ENCODE measurements at places on chromosomes 4 and X.

- no peak for DNase-seq
Measured at GRCh38 chr4:16140879-16141249, 57.0 kb upstream of the PROM1 start.

GRCh38 chr4:144507311-144508101 is 138.4 kb upstream of the HHIP start:
- no peak for DNase-seq

- no peak for DNase-seq
Measured at GRCh38 chrX:111568354-111568753, 56.9 kb downstream of the SERTM2 start.

DNA sequence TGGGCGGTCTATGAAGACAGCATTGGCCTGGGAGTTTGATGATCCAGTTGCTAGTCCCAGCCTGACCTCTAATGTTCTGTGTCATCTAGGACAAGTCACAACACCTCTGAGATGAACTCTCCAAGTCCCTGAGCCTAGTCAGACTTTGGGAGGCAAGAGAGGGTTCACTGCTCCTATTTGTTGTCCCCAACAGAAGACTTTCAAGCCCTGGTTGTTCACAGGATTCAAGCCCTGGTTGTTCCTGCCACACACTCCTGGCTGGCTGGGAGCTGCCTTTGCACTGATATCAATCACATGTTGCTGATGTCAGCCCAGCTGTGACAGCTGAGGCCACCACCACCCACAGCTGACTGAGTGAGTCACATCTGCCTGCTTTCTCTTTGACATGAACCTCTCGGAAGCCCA is 253.2 kb upstream of the RASGEF1B start:
- DNase-seq: no peak

DNA sequence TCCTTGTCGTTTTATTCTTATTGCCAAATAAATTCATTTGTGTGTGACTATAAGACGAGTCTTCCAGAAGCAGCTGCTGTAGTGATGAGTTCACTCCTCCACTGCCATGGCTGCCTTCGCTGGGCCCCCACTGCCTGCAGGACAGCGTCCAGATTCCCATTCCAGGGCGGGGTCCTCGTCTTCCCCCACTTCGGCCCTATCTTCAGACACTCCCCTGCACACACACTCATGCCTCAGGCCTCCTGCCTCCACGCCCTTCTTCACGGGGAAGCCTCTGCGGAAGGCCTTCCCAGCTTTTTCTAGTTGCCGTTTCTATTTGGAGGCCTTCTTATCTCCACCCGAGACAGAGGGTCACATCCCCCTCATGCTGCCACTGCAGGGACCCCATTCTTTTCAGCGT is 80.4 kb downstream of the SHROOM2 start:
- DNase-seq: no peak

DNA sequence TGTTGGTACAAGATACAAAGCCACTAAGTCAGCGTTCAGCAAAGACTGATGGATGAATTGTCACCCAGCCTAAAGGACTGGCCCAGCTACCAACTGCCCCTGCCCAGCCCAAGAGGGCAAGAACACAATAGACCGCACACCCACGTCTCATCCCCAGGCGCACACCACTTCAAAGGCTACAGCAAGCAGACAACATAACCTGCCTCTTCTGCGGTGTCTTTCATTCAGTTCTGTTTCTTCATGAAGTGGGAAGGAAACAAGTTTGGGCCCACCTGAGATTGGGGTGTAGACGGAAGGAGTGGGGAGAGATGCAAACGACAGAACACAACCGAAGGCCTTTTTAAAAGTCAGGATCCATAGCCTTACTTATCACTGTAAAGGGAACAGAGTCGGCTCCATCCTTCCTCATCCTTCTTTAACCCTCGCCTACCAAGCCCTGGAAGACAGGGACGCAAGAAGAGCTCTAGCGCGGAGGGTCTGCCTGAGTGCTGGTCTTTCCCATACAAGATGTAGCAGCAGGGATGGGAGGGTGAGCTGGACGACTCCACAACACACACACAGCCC is 691 bp downstream of the SCARB2 start:
- DNase-seq: no peak

DNA sequence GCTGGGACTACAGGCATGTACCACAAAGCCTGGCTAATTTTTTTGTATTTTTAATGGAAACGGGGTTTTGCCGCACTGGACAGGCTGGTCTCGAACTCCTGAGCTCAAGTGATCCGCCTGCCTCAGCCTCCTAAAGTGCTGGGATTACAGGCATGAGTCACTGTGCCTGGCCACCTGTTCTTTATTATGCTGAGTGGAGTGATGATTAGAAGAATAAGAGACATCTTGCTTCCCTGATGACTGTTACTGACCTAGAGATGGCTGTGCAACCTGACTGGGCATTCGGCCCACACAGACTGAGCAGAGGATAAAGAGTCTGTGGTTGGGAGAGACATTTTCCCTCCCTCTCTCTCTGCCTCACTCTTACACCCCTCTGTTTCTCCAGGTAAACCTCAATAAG is 56.7 kb downstream of the SPINK2 start:
- DNase-seq: no peak

- DNase-seq: no peak
Measured at GRCh38 chrX:130245441-130245840, 23.3 kb downstream of the ZNF280C start.

- no peak for DNase-seq
Measured at GRCh38 chr4:151882072-151882803, 121.4 kb upstream of the GATB start.

DNA sequence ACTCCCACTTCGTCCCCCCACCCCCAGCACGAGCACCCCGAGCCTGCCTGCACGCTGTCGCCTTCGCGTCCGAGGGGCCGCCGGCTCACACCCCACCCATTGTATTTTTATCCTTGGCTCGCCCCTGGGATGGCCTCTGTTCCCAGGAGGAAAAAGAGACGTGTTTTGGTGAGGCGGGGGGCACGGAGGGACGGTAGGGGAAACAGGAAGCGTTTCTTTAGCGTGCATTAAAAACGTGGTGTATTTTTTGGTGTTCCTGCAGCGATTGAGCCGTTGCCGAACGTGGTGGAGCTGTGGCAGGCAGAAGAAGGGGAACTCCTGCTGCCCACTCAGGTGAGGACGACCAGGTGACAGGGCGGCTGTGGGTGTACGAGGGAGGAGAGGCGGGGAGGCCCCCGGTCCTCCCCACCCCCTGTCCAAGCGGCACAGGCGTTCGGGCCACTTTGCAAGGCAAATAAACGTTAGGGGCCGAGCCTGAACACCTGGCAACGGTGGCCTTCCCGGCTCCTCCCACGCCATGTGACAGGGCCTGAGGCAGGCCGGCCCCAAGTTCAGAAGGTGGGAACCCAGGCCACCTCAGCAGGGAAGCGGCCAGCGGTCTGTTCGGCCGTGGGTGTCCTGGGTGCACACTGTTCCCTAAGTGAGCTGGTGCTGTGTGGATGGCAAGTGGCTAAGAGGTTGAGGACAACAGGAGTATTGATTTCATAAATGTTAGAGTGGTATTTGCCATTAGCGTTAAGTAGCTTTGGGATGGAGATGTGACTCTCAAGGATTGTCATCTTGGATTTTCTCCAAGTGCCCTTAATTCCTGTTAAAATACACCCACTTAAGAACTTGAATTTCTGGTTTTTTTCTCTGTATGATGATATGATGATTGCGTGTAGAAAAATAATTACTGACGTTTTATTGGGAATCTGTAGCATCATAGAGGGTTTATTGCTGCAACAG is 1.1 kb downstream of the TMEM131L start:
- no peak for DNase-seq

All from sciatic nerve (tissue), 2 donors.